ENCODE measurements at places on chromosomes 6 and 20.

DNA sequence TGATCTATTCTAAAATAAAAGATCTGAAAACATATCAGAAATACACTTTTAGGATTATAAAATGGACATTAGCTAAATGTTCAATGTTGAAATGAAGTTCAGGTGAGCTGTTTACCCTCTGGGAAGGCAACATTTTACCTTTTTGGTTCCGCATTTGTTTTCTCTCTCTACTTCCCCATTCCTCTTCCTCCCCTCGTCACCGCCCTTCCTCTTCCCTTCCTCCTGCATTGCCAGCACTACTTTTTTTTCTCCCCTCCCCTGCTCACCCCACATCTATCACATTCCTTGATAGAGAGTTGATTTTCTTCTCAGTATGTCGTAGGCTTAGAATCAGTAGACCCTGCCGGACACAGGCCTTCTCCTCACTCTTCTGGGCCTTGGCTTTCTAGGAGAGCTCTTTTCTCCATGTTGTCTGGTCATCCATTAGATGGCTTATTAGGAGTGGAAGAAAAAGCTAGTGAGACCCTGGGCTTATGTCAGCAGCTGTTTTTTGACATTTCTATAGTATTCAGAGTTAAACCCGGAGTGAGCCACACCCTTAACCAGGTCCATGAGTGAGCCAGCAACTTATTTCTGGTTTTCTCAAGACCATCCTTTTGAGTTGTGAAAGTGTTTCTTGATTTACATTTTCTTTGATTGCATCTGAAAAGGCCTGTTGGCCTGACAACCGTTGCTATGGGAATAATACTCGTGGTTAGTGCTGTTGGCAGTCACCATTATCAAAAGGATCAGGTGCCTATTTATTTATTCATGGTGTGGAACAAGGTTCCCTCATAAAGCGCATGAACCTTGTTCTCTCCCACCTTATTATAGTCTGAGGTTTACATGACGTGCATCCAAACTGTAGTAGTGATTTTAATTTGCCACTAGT, 90.9 kb downstream of the DTD1 start:
- peak; percentile 50 for DNase-seq

GRCh38 chr6:107495971-107496370, 6.1 kb downstream of the SOBP start:
- DNase-seq: no peak

DNA sequence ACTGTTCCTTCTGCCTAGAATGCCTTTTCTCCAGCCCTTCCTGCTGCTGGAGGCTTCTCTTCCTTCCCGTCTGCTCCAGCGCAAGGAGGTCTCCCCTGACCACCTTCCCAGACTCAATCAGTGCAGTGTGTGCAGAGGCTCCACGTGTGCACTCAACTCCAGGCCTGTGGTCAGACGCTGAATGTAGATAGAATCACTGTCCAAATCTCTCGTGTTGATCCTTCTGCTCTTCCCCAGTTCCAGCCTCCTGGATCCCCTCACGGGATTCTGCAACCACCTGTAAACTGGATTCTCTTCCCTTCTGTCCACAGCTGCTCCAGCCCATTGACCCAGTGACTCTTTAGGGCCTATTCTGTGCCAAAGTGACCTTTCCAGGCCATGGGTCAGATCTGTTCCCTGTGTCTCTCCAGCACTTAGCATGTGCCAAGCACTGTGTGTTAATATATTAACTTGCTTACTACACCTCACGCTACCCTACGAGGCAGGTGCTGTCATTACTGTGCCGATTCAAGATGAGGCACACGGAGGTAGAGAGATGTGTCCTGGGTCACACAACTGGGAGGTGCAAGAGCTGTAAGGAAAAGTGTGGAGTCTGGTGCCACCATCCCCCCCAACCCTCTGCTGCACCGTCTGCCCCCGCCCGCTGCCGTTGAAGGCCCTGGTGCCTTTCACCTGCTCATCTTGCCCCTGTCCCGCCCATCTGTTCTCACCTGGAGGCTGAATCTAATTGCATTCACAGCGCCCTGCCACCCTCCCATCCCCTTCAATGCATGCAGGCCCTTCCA, 112.2 kb downstream of the SULF2 start:
- no peak for DNase-seq

DNA sequence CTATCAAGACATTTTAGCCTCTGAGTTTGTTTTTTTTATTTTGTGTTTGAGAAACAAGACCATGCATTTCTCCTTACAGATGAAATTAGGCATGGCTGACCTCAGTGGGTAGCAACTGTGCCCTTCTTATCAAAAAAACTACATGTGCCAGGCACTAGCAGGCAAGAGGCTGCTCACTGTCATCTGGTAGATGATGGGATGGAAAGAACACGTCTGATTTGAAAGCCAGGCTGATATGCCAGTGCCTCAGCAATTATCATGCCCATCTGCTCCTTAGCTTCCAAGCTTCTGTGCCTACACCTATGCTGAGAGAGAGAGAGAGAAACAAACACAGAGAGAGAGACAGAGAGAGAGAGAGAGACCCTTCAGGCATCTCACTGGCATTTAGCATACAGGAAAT, 149.9 kb downstream of the C6orf118 start:
- DNase-seq: no peak

GRCh38 chr6:22892452-22892851, 323.1 kb downstream of the HDGFL1 start:
- DNase-seq: peak; percentile 35

DNA sequence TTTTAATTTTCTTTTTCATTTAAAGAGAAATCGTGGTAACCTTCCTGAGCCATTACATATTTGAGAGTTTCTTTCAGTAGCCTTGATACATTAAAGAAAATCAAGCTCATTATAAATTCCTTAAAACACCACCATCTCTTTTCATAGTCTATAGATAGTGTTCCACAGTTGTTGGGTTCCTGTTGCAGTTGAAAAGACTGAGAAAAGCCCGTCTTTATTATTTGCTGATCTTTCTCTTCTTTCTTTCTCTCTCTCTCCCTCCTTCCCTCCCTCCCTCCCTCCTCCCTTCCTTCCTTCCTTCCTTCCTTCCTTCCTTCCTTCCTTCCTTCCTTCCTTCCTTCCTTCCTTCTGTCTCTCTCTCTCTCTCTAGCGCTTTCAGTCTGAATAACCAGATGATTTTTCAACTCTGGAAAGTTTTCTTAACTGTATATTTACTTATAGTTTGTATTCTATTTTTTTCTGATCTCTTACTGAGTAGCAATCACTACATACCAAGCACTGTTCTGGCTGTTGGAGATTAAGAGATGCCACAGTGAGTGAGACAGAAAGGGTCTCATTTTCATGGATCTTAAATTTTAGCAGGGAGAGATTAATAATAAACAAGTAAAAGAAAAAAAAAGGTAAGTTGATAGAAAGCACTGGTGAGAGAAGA, 157.5 kb downstream of the TINAG start:
- DNase-seq: no peak

DNA sequence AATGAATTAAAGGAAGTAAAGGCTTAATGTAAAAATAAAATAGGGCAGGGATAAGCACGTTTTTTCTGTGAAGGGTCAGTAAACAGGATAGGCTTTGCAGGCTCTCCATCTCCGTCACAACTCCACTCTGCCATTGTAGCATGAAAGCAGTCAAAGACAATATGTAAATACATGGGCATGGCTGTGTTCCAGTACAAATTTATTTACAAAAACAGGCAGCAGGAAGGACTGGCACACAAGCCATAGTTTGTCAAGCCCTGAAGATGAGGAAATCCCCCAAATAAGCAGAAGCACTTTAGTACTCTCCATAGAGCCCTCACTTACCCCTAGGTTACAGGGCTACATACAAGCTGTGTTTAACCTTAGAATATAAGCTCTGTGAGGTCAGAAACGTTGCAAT, 8.9 kb upstream of the FBXO9 start:
- peak; percentile 31 for DNase-seq

DNA sequence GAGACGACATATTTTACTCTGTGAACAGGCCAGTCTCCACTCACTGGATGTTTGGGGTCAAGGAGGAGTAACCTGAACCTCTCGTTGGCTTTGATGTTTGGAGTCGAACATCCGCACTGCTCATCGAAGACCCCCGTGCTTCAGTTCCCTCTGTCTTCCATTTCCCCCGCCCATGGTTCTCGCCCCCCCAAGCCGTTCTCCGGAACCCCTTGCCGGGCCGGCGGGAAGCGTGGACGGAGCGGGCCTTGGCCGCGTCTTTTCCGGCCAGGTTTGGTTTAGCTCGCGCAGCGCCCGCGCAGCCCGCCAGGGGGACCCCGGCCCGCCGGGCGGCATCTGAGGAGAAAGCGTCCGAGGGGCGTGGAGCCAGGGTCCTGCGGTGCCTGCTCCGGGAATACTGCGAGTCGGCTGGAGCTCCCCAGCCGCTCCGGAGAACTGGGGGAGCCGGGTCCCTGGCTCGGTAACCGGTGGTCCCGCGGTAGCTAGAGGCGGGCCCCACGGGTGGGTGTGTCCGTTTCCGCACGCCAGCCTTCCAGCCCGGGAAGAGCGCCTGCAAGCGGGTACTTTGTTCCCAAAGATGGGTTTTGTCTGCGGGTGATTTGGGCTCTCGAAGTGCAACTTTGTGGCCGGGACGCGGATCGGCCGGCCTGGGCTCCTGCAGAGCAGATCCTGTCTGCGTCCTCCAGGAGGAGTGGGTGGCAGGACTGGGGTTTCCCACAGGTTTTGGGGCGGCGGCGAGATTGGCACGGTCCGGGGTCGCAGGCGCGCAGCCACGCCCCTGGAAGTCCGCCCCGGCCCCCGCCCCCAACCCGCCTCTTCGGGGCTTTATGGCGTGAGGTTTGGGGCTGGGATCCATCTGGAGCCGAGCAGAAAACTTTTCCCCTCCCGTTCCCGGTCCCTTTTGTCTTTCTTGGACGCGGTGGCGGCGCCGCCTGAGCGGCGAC, at the start of gene TMEM200A:
TSS of gene TMEM200A (plus strand) at position 852 of the 941 bp plus-strand sequence. CDS start 74,406 bp downstream, outside the sequence.
- DNase-seq: peak; percentile 65

- DNase-seq: peak; percentile 62
Observed at GRCh38 chr6:29723262-29723665, at the start of gene HLA-F. Gene HLA-F, plus strand, starts transcription at chr6:29723434. Its CDS starts 30 bp downstream, at chr6:29723464.

DNA sequence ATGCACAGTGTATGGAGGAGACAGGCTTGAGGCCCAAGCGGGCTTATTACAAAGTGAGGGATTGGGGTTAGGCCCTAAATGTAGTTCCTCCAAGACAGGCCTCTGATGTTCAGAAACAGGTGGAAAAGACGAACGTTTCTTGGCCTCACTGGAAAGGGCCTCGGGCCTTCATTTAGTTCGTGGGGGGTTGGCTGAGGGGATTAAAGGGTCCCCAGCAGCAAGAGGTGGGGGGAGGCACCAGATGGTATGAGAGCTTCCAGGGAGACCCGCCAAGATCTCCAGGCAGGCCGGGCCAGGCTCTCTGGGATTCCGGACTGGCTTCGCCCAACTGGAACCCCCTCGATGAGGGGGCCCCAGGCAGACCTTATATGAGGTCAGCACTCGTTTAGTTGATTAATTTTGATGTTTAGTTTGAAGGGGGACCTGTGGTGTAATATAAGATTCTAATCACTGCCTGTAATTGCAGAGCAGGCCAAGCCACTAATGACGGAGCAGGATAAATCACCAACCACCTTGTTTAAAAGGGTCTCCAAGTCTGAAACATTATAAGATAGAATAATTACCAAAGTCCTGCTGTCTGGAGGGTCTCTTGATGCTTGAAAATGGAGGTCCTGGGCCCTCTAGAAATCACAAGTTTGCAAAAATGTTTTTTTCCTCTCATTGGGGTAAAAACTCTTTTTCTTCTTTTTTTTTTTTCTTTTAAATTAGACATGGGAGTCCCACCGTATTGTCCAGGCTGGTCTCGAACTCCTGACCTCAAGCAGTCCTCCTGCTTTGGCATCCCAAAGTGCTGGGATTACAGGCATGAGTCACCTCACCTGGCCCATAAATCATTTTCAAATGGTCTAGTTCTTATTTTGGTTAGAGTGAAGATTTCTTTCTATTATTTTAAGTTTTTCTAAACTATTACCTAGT, 2.2 kb downstream of the HMGA1 start:
- DNase-seq: no peak

GRCh38 chr6:130320908-130321307, 44.9 kb upstream of the TMEM200A start:
- no peak for DNase-seq

DNA sequence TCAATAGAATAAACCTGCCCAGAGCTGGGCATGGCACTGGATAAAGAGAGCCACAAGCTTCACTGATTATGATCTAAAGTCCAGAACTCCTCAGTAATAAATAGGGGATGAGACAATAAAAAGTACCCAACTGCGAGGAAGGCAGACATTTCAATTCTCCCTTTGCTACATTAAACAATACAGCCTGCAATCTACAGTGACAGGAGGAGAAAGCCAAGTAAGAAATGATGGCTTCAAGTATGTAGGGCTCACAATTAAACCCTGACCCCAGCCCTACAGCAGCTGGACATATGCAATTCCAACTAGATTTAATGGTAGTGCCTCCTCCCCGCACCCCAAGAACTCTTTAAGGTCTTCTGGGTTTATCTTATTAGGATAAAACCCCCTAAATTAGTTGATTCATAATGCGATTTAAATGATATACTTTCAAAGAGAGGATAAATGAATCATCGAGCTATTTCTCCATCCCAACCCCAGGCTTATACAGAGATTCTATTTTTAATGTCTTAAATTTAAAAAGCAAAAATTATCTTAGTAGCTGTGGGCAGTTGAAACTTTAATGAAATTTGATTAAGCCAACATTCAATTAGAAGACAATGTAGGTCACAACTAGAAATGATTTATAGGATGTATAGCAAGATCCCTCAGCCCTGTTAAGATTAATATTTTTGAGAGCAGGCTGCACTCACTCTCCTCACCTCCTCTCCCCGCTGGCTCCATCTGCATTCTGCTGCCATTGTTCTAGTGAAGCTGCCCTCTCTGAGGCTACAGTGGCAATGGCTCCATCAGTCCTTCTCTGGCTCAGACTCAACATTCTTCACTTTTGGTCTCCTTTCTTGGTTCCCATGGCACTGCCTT, 57.1 kb downstream of the OGFRL1 start:
- no peak for DNase-seq

- DNase-seq: peak; percentile 64
Observed at GRCh38 chr20:58891718-58892140, 39.2 kb downstream of the GNAS start.

- DNase-seq: no peak
Observed at GRCh38 chr6:13914351-13914750, 10.4 kb upstream of the RNF182 start.

- peak; percentile 66 for DNase-seq
Observed at GRCh38 chr6:145733810-145734209, 1.5 kb downstream of the EPM2A start.

- DNase-seq: no peak
Observed at GRCh38 chr6:47484616-47485015, 7.0 kb downstream of the CD2AP start.

- no peak for DNase-seq
Observed at GRCh38 chr20:15119852-15120487, 782.6 kb upstream of the FLRT3 start.
